ENCODE measurements at places on chromosomes 2 and 18. TPM values are rescaled to one million over a fixed set of nuclear protein-coding genes. Genes with fewer than 3 reads are reported as not detected.

Gene SLC25A52
- not detected for total RNA-seq

Gene FAM237A
- not detected for total RNA-seq

Gene MDH1B
- total RNA-seq, result 1.7 TPM

Gene GRB14
- total RNA-seq, result 4.6 TPM

Gene CCDC148
- 0.31 TPM for total RNA-seq

Gene FN1
- 264 TPM for total RNA-seq

Gene SAG
- not detected for total RNA-seq

Gene UBXN2A
- 15.6 TPM for total RNA-seq

Gene IL1F10
- not detected for total RNA-seq

Gene PDCD1
- not detected for total RNA-seq

Gene NRP2
- total RNA-seq, result 157 TPM

Gene LAMA3
- total RNA-seq, result 51.0 TPM

Gene LINC00305
- total RNA-seq, result not detected

Gene UCN
- total RNA-seq, result 2.0 TPM

Gene GKN1
- total RNA-seq, result 0.45 TPM

Gene GALNT13
- total RNA-seq, result 10.7 TPM

Gene OTOS
- total RNA-seq, result not detected

Gene DCC
- total RNA-seq, result not detected

Gene MAB21L4
- 0.16 TPM for total RNA-seq

Gene NOSTRIN
- total RNA-seq, result 3.3 TPM

Gene REEP1
- total RNA-seq, result 0.68 TPM

Gene TBR1
- not detected for total RNA-seq

Gene GPBAR1
- total RNA-seq, result 0.12 TPM

Gene ELOA2
- total RNA-seq, result not detected

Gene MLPH
- 326 TPM for total RNA-seq

Gene TEX44
- total RNA-seq, result not detected

Gene OR6B2
- total RNA-seq, result not detected

Gene ZNF513
- 14.5 TPM for total RNA-seq
